ENCODE measurements at places on chromosomes 5 and 9.

DNA sequence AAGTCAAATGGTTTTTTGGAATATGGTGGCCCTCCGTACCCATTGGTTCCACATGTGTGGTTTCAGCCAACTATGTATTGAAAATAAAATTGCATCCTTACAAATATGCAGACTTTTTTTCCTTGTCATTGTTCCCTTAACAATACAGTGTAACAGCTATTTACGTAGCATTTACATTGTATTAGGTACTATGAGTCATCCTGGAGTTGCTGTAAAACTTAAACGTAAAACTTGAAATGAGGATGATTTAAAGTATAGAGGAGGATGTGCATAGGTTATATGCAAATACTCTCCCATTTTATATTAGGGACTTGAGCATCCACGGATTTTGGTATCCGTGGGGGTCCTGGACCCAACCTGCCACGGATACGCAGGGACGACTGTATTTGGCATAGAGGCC is 16.3 kb downstream of the SDHA start:
- DNase-seq = no peak

- no peak for DNase-seq
Observed at GRCh38 chr5:82911910-82912309, 165.3 kb downstream of the TMEM167A start.

DNA sequence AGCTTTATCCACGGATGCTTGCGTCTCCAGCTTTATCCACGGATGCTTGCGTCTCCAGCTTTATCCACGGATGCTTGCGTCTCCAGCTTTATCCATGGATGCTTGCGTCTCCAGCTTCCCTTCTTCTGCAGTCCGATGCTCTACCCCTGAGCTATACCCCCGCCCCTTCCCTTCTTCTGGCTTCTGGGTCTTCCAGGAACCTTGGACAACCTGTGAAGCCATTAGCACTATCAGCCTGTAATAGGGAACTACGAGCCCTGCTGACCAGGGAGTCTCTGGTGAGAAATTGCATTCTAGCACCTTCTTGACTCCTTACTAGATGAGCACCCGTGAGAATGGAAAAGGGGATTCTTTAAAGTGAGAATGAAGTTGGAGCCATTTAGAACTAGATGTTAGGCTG is 39.1 kb upstream of the SH3PXD2B start:
- DNase-seq = no peak

DNA sequence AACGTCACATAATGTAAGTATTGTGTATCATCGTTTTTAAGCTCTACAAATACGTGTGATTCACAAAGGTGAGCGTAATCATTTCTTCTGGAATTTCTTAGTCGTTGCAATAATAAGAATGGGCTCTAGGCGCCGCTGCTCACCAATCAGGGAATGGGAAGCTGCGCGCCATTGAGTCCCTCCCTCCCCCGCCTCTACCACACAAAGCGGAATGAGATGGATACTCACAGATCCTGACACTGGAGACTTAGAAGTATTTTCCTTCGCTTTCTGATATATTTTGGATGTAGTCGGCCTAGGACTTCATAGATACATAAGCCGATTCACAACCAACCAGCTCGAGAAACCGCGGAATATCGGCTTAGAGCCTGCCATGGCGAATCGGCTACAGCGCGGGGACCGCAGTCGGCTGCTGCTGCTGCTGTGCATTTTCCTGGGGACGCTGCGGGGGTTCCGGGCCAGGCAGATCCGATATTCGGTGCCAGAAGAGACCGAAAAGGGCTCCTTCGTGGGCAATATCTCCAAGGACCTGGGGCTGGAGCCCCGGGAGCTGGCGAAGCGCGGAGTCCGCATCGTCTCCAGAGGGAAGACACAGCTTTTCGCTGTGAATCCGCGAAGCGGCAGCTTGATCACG is at the start of gene PCDHGA11:
PCDHGA11 (plus strand) TSS at position 197 of the 634 bp plus-strand sequence; CDS start at position 374, 177 bp downstream.
- no peak for DNase-seq

DNA sequence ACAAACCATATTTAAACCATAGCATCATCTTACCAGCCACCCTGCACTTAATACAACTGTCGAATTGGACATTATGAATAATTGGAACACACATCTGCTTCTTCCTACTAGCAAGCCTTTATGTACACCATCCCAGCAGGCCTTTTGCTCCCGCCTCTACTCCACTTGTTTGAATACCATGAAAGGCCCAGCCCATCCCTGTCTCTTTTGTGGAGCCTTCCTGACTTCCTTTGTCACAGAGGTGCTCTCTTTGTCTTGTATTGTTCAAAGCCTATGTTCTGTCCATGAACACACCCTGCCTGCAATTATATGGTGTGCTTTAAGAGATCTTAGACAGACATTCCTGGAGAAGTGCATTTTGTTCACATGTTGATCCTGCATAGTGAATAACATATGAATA is 465.7 kb downstream of the DIRAS2 start:
- DNase-seq = no peak

- DNase-seq = no peak
Observed at GRCh38 chr9:926976-927375, 49.5 kb upstream of the DMRT3 start.
